ENCODE measurements at places on chromosomes 16 and 17.

DNA sequence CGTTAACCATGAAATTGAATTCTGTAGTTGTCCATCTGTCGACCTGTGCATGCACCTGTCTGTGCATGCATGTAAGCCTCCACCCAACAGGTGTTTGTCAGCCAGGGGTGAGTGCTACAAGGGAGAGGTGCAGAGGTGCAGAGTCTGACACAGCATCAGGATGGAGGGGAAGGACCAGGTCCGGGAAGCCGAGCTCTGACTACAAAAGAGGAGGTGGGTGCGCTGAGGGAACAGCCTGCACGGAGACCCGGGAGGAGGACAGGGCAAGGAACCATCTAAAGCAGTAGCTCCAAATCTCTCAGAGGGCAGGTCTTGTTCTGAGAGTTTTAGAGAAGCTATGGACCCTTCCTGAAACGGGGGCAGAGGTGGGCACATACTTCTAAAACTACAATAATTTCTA, 54.1 kb downstream of the B9D1 start:
- no peak for DNase-seq

DNA sequence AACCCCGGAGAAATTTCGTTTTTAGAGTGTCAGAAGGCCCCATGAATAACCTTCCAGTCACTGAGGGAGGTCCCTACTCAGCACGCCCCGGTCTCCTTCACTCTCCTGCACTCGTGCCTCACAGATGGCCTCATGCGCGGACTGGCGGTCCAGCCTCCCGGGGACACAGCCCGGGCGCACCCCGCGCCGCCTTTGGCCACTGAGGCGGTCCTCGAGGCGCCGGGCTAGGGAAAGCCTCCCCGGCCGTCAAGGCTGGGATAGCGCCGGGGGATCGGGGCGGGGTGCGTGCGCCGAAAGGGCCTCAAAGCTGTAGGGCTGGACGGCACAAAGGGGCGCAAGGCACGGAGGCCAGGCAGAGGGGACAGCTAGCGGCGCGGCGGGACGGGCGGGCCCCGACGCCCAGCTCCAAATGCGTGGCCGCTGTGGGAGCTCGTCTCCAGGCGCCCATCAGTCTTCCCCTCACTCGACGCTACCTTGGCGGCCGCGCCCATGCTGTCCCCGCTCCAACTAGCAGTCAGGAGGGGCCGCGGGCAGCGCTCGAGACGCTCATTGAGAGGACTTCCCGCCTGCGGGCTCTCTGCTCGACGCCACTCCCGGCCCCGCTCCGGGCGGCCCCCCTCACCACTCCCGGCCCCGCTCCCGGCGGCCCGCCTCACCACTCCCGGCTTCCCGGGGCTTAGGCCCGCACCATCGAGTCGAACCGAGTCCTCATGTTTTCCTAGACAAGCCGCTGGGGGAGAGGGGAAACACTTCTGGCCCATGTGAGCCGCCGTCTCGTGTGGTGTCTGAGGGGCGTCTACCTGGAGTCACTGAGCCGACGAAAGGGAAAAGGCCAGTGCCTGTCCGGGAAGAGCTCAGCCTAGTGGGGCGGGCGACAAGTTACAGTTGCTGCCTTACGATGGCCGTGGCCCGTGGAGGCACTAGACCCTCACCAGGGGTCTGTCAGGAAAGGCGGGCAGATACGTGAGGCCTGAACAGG, at the start of gene USP6:
TSS of gene USP6 (plus strand) at position 360 of the 979 bp plus-strand sequence. CDS start 14,336 bp downstream, outside the sequence.
- DNase-seq = no peak

DNA sequence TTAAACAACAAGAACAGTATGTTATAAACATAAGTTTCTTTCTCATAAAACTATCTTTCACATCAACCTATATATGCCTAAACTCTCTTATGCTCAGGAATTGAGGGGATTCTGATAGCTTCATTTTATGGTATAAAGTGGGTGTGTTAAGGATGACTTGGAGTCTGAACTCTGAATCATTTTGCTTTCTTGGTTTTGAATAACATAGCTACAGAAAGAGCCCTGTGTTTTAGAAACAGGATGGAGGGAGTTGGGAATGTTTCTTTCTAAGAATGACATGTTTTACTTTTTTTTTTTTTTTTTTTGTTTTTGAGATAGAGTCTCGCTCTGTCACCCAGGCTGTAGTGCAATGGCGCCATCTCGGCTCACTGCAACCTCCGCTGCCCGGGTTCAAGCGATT, 50.1 kb downstream of the RHOT1 start:
- DNase-seq = no peak

DNA sequence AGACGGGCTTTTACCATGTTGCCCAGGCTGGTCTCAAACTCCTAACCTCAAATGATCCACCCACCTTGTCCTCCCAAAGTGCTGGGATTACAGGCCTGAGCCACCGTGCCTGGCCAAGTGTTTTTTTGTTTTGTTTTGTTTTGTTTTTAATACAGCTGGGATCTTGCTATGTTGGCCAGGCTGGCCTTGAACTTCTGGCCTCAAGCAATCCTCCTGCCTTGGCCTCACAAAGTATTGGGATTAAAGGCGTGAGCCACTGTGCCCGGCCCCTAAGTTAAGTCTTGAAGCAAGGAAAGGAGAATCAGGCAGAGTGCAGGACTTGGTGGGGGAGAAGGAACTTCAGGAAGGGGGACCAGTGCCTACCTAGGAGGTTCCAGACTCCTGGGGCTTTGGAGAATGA, 51.7 kb upstream of the NOL11 start:
- DNase-seq = no peak

DNA sequence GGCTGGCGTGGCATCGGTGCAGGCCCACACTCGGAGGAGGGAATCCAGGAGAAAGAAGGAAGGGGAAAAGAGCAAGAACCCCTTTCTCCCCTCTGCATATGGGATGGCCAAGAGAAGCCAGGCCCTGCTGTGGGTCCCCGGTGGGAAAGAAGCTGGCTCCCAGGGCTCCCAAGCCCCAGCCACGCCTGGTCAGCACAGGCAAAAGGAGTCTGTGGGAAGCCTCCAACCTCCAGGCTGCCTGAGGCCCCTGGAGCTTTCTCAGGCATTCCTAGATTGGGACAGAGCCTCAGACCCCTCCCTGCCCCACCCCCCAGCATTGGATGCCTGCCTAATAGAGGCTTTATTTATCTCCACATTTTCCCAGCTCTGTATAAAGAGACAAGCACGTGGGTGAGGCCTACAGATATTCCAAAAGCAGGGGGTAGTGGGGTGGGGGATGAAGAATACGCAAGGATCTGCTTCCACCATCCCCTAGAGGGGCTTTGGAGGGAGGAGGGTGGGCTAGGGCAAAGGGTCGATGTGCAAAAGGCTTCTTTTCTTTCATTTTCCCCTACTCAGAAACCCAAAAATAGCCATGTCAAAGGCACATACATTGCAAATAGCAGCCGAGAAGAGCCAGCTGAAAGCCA, 56.4 kb downstream of the MPRIP start:
- no peak for DNase-seq

GRCh38 chr17:46742565-46743270, 75.8 kb downstream of the WNT3 start:
- no peak for DNase-seq

- DNase-seq = no peak
Observed at GRCh38 chr17:77963441-77963840, 4.9 kb downstream of the TNRC6C start.

DNA sequence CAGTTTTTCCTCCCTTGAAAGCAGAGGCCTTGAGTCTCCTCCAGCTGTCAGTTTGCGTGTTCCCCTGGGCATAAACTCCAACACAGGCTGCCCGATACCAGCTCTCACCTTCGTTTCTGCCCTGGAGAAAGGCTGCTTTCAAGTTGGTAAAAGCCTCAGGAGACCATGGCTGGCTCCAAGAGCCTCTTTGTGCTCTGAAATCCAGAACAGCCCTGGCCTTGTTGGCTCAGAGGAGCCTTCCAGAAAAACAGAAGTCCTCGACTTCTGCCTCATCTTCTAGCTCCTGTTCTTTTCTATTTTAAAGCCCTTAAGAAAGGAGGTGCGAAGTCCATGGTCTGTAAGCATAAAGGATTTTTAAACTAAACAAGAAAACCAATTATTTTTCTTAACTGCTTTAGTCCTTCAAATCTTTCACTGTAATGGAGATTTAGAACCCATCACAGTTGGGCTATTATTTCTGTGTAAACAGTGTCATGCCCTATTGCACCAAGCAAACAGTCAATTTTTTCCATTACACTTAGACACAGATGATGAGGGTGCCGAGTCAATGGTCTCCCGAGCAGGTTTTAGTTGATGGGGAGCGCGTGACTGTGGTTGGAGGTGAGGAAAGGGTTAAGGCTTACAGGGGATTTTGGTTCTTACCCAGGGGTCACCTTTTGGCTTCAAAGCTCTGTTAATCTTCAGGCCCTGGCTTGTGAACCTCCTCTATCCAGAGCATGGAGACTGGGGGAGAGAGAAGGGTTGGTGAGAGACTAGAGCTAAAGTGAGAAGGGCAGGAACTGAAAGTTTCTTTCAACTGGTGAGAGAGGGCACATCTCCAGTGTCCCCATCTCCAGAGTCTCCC, 212.8 kb downstream of the MSI2 start:
- DNase-seq = no peak

GRCh38 chr16:85004587-85005205, 6.6 kb downstream of the ZDHHC7 start:
- DNase-seq = peak; percentile 81

Measured in keratinocyte (primary cell).